HL-60 (cell line): ENCODE measurements at places on chromosomes 16 and 17.

- DNase-seq, result peak; percentile 33
Observed at GRCh38 chr17:42050393-42051012, at the start of gene C17orf113. C17orf113 (minus strand) TSS chr17:42050601; CDS start chr17:42043376, 7,225 bp downstream.

DNA sequence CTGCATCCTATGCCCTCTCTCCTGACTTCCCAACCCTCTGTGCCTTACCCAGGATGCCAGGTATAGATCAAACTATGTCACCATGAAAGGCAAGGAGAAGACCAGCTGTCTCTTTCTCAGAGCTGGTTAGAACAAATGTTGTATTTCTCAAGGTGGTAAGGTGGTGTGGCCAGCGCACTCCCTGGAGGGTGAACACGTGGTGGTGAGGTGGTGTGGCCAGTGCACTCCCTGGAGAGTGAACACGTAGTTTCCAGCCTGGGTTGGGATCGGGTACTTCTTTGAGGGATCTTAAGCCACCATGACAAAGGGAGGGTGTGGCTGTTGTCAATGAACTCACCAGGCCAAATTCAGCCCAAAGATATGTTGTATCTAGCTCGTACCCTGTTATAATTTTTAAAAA, 26.8 kb downstream of the KATNIP start:
- DNase-seq, result no peak

DNA sequence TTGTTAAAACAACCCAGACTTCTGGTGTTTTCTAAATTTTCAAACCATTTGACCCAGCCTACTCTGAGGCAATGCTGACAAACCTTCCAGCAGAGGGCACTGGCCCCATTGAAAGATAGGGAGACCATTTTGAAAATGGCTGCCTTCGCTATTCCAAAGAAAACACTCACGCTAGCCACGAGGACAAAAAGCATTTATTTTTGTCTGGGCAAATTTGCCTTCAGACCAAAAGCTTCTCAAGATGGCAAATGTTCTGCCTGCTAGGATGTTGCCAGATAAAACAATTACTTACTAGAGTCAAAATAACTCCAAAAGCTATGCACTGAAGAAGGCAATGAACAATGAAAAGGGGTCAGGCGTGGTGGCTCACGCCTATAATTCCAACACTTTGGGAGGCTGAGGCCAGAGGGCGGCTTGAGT, 296.7 kb upstream of the IRX5 start:
- DNase-seq, result no peak

DNA sequence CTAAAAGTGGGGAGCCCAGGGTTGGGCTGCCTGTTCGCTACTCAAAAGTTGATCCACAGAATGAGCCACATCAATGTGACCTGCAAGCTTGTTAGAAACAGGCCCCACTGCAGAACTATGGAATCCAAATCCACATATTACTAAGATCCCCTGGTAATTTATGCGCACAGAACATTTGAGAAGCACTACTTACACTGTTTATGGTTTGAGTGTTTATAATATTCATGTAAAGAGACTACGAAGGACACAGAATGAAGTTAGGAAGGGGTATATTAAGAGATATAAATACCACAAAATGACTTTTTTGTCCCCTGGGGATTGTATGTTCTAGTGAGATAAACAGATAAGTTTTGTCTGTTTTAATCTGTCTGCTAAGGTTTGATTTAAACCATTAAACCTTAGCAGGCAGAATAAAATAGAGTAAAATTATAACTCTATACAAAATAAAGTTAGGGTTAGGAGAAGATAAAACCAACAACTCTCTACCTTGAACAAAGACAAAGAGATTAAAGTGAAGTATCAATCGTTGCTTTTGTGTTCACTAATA, 666.9 kb upstream of the SOX9 start:
- DNase-seq, result no peak

- no peak for DNase-seq
Observed at GRCh38 chr17:75457047-75457654, 716 bp downstream of the TMEM94 start.

- no peak for DNase-seq
Observed at GRCh38 chr17:63486317-63487013, 9.6 kb downstream of the ACE start.

GRCh38 chr16:1408171-1408837, 6.2 kb downstream of the UNKL start:
- peak; percentile 62 for DNase-seq

DNA sequence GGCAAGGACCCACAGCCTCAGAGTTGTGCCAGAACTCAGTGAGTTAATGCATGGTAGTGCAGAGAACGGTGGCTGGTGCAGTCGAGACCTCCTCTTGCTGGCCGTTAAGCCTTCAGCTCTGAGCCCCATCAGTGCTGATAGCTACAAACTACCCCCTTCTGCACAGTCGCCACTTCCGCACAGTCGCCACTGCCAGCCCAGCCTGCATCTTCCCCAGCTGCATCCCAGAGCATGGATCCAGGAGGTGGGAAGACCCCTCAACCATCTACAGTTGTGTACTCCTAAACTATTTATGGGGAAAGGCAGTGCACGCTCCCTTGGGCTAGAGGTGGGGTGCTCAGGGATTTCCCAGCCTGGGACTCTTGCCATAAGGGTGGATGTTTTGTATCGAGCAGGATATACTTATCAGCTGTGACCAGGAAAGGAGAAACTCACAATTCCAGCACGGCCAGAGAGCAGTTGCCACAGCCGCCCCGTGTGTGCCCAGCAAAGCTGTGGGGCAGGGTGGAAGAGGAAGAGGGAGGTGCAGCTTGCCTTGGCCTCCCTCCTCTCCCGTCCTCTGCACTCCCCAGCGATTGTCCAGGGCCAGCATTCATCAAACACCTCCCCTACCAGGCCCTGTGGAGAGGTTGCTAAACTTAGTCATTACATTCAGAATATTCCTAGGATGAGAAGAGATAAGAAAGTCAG, 49.5 kb upstream of the CMIP start:
- no peak for DNase-seq

- DNase-seq, result no peak
Observed at GRCh38 chr16:23408242-23408822, 44.7 kb downstream of the COG7 start.

DNA sequence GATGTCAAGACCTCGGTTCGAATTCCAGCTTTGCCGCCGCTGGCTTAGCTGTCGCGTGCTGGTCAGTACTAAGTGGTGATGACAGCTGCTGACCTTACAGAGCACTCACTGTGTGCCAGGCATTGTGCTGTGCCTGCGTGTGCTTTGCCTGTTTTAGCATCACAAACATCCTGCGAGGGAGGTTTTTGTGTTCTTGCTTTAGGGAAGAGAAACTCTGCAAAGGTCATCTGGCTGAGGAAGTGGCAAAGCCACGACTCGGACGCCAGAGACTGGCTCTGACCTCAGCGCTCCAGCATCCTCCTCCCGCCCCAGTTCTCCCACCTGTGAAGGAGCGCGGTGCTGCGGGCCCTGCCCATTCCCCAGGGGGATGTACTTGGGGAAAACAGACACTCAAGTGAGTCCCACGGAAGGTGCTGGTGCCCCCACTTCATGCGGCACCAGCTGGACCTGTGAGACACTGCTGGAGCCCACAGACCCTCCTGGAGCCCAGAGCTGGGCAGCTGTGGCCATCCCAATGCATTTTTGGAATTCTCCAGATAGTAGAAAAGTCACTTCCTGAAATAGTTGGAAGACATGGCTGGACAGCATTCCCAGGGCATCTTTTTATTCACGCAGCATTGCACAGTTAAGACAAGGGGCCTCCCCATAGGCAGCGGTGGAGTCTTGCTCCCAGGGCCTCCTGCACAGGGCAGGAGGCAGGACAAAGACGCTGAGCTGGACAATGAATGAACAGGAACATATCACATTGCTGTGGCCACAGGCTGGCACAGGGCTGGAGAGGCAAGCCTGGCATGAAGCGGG, 20.0 kb upstream of the HERPUD1 start:
- peak; percentile 47 for DNase-seq
